ENCODE measurements at places on chromosomes 4 and X.

- no peak for DNase-seq
These were observed 177.3 kb downstream of the PABPC4L start for GRCh38 chr4:134024251-134024650.

GRCh38 chrX:21606002-21606401 is 52.1 kb downstream of the KLHL34 start:
- no peak for DNase-seq

DNA sequence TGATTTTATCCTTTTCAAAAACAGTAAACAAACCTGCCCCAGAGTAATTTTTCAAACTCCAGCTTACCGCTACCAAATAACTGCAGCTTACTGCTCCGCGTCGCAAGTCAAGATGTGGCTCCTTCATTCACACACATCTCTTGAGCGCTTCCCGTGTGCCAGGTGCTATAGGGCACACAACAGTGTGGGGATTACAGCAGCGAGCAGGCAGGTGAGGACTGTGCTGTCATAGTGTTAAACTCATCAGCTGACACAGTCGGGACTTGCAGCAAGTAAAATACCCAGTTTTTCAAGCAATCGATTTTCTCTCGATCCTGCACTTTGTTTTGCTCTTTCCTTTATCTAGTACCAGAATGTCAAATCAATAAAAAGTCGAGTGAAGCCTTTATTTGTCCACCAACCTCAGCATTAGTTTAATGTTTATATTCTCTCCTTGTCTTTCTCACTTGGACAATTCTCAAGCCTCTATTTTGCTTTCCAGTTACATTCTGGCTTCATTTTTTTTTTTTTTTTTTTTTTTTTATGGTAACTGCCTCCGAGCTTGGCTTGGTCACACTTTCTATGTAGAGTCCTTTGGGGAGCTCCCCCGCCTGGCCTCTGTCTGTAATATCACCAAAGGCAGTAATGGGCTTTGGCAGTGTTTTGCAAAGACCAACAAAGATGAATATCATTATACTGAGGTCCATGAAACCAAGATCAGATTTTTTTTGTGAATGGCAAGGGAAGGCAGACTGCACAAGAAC is 8.3 kb upstream of the ASB5 start:
- DNase-seq: peak; percentile 39

GRCh38 chr4:111070390-111070789 is 447.5 kb upstream of the PITX2 start:
- DNase-seq: no peak

DNA sequence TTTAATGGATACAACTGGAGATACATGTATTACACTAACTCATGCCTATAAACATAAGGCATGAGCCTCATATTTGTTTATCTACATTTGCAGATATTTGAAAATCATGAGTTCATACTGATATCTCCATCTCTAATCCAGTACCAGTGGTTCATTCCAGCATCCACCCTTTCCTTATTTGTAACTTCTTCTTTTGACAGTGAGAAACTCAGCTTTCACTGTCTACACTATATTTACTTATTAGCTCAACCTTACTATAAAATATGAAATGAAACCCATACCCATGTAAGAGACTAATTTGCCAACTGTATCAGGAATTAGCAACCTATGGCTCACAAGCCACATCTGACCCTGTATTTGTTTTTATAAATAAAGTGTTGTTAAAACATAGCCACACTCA is 161.9 kb upstream of the GPRIN3 start:
- DNase-seq: no peak

GRCh38 chrX:40733706-40734105 is 1.6 kb downstream of the MED14 start:
- no peak for DNase-seq

GRCh38 chr4:23324021-23324690 is 565.7 kb downstream of the PPARGC1A start:
- DNase-seq: no peak

- no peak for DNase-seq
These were observed 27.6 kb downstream of the NAF1 start for GRCh38 chr4:163139048-163139447.

DNA sequence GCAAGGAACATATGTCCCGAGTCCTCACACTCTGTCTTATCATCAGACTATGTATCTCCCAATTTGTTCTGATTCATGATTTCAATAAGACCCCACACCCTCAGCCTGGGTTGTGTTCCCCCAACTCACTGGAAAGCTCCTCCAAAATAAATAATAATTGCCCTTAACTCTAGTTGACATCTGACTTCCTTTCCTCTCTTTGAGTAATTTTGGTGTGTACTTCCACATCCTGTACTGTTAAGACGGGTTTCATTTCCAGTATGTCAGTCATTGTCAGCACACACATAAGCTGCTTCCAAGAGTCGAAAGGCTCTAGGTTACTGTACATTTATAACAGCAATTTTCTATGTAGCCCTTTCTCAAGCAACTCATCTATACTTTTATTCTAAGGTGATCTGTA is 52.2 kb upstream of the C1QTNF7 start:
- DNase-seq: no peak

GRCh38 chrX:35150052-35150451 is 207.5 kb downstream of the FAM47B start:
- DNase-seq: no peak

DNA sequence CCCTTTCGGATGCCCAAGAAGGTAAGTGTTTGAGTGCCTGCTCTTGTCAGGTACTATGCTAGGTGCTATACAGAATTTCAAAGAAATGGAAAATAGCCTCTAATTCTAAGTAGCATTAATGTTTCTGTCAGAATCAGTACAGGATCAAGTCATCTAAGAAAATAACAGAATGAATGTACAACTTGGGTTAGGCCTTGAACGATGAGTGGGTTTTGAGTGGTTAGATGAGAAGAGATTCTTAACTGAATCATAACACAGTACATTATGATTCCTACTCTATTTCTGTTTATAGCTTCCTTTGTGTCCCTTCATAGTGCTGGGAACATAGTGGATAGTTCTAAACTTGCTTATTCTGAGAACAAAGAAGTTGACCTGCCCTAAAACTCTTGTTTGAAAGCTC is 253.9 kb downstream of the GLUD2 start:
- no peak for DNase-seq

GRCh38 chr4:67051000-67051789 is 494.1 kb downstream of the CENPC start:
- DNase-seq: no peak

DNA sequence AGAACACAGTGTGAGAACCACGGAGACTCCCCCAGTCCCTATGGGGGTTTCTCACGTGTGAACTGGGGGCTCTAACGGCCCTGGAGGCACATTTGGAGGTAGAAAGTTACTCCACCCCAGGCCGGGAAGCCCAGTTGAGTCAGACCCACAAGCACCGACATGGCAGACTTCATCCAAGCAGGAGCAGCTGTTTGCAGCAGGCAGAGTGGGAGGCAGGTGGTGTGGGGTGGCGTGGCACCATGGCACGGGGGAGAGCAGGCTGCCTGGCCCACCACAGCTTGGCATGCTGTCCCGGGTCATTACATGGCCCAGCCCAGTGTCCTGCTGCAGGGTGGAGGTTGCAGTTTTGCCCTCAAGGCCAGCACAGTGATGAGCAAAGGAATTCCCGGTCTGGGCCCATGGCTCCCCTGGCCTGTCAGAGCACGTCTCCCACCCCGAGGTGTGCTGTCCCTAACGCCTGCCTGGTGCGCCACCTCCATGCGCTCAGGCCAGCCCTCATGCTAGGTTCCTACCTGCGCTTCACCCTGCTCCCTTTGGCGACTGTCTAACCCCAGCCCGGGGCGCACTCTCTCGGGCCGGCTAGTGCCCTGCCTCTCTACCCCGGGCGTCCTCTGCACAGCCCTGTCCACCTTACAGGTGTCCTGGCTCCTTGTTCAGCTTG is 90.6 kb upstream of the AFAP1 start:
- DNase-seq: no peak

GRCh38 chr4:1152290-1152689 is 20.1 kb downstream of the SPON2 start:
- DNase-seq: no peak

- no peak for DNase-seq
These were observed 956.1 kb downstream of the ADGRL3 start for GRCh38 chr4:62156205-62156604.

DNA sequence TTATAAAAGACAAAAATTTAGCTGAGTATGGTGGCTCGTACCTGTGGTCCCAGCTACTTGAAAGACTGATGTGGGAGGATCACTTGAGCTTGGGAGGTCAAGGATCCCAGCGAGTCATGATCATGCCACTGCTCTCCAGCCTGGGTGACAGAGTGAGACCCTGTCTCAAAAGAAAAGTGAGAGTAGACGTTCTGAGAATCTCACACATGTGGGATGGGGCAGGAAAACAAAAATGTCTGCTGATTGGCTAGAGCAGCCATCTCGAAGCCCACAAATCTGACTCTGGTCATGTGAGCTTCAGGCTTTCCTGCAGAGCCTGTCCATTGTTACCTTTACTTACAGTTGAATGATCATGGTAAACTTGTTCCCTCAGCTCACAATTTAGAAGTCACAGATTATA is 23.1 kb upstream of the SLC9A7 start:
- no peak for DNase-seq

DNA sequence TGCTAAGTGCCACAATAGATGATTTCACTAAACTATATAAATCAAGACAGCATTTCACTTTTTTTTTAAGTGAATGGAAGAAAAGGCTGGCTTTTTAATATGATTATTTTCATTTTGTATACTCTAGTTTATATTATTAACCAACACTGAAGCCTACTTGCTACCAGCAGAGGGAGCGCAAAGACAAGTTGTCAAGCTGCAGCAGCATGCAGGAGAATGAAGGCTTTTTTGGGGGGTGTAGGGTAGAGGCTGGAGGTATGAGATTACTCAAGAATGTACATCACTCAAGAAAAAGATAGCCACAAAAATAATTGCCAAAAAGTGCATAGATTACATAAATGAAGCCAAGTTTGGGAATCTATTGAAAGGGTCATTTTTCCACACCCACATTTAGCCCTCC is 519.5 kb downstream of the FGF13 start:
- DNase-seq: no peak

- no peak for DNase-seq
These were observed 73.0 kb downstream of the EVC start for GRCh38 chr4:5784021-5784420.

DNA sequence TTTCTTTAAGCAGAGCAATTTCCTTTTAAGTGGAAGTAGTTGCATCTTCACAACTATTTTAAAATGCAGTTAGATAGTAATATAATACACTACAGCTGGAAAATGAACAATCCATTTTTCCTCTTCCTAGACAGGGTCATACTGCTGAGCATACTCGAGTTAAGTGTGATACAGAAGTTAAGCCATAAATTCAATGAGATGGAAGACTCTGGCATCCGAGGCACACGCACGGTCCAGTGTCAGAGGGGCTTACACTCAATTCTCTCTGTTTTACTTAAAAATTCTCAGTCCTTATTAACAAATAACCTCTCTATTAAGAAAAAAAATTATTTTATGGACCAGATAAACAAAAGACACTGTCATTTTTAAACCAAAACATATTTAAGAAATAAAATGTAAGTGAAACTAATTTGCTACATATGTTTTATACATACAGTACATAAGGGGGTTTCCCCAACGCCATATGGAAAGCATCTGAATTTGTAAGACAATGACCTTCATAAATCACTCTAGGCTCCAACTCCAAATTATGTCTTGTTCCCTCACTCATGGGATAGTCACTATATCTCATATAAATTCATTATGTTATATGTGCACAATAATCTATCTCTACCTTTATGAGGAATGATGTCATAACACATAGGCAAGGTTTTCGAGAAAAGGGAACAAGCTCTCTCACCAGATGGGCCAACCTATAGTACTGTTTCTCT is 315.3 kb downstream of the PAPSS1 start:
- no peak for DNase-seq

GRCh38 chr4:118586357-118586790 is 98.8 kb upstream of the METTL14 start:
- DNase-seq: no peak

DNA sequence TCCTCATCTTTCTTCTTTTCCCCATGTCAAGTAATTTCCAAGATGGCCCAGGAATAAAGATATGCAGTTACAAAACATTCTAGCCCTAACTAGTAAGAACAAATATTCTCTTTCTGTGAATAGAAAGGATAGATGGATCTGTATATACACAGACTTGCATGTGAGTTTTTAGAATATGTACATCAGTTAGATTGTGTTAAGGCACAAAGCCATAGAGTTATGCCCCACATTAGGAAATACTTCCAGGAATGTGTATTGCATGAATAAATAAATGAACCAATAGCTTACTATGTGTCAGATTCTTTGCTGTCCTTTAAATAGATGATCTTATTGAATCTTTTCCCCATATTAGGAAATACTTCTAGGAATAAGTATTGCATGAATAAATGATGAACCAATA is 46.0 kb upstream of the TMPRSS11E start:
- no peak for DNase-seq

DNA sequence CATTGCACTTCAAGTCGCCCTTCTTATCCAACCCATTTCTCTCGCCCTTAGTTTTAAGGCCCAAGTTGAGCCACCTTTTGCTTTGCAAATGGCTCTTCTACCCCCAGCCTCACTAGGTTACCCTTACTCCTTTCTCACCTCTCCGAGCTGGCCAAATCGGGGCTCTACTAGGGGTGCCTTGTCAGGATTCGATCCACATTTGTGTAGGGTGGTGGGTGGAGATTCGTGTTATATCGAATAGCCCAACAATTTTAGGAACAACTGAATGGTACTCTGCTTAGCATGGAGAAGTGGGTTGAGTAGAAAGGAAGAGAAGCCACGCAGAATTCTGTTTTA is 3.5 kb downstream of the SLIT2 start:
- no peak for DNase-seq

DNA sequence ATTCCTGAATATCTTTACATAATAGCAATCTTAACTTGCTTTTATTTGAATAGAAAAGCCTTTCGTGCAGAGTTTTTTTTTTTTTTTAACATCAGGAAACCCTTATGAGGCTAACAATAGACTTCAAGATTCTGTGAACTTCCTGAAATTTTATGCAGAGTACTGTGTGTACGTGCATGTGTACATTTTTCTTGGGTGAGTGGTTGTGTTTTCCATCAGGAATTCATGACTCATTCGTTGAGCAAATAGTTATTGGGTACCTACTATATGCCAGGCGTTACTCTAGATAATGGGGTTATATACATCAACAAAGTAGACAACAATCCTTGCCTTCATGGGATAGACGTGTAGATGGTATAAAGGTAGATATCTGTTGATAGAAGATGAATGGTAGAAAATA is 59.1 kb downstream of the MRPL1 start:
- no peak for DNase-seq
